ENCODE measurements at places on chromosomes 3 and 15.

DNA sequence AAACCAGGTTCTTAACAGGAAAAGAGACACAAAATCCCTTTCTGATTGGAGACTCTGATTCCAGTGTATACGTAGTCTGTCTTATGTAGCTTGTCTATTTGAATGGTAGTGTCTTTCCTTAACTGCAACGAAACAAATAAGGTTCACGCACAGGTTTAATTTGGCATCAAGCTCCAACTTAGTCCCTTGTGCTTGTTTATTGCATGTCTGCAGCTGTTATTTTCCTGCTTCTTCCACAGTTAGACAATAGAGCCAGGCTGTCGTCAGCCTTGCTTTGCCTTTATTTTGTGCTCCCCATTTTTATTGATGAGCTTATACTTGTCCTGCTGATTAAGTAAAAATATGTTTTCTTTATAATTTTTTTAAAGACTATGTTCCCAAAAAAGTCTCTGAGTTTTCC is 152.7 kb upstream of the CDIN1 start:
- DNase-seq = no peak

- DNase-seq = no peak
Observed at GRCh38 chr3:51394541-51394940, 3.5 kb downstream of the RBM15B start.

- DNase-seq = no peak
Observed at GRCh38 chr15:93570527-93570926, 481.5 kb upstream of the RGMA start.

DNA sequence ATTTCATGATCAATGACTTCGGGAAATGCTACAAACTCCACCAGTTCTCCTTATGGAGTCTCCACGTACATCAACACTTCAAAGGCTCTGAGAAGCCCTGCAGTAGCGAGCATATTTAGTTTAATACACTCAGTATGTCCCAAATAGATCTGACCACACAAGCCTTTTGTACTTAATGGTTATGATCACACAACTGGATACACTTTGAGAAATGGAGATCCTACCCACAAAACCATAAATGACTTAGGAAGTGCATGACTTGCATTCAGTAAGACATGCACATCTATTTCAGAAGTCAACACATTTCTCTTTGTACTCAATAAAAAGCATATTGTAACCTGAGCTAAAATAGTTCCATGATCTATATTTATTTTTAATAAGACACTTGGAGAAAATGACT is 103.6 kb upstream of the SPATA12 start:
- no peak for DNase-seq

DNA sequence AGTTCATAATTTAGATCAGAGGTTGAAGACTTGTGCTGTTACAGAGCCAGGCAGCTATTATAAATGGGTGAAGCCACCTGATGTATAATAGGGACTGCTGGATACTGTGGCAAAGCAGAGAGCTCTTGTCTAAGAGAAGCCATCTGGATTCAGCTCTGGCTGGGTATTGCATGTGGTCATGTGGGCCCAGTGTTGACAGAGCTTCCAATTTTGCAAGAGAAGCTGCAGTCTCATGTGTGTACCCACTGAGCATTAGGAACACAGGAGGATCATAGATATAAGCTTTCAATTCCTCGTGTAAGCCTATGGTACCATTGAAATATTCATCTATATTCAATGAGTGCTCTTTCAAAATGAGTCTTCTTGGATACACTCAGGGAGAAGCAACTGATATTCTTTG is 303.9 kb upstream of the SLCO3A1 start:
- no peak for DNase-seq

DNA sequence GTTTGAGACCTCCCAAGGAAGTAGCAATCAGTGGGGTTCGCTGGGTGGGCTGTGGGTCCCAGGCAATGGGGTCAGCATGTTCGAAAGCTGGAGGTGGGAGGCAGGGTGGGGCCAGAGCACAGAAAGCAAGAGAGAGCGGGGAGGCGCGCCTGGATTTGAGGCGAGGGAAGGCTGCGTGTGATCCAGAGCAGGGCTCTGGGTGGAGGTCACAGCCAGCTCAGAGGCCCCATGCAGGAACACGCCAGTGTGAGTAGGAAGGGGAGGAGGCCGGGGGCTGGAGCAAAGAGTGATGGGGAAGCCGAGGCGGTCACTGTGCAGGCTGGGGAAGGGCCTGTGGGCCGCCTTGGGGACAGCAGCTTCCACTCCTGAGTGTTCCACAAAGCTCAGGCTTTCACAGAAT is 8.8 kb downstream of the DNAJB8 start:
- no peak for DNase-seq

DNA sequence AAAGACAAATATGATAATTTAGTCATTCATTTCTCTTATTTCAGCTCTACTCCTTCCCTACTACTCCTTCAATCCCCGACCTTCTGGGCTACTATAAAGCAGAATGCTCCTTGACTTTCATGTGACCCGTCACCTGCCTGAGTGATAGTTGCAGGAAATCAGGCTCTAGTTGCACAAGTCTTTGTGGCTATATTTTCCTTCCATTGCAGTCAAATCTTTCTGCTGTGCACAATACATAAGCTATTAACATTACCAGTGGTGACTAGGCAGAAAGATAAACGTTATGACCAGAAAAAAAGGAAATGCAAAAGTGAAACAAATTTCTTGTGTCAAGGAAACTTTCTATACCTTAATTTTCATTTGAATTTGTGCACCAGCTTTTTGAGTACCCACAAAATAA is 2.3 kb downstream of the SUCNR1 start:
- DNase-seq = no peak

- DNase-seq = no peak
Observed at GRCh38 chr15:62631076-62631724, 411.3 kb upstream of the TPM1 start.

All from AG20443 (cell line).